RPMI7951 (cell line): ENCODE measurements at places on chromosomes 16 and 17. TPM values are rescaled to one million over a fixed set of nuclear protein-coding genes. Genes with fewer than 3 reads are reported as not detected.

GRCh38 chr17:73633736-73634135 lies 10.5 kb downstream of the SDK2 start:
- DNase-seq: no peak

- DNase-seq: no peak
Observed at GRCh38 chr17:57636274-57636673, 108.8 kb downstream of the CCDC182 start.

DNA sequence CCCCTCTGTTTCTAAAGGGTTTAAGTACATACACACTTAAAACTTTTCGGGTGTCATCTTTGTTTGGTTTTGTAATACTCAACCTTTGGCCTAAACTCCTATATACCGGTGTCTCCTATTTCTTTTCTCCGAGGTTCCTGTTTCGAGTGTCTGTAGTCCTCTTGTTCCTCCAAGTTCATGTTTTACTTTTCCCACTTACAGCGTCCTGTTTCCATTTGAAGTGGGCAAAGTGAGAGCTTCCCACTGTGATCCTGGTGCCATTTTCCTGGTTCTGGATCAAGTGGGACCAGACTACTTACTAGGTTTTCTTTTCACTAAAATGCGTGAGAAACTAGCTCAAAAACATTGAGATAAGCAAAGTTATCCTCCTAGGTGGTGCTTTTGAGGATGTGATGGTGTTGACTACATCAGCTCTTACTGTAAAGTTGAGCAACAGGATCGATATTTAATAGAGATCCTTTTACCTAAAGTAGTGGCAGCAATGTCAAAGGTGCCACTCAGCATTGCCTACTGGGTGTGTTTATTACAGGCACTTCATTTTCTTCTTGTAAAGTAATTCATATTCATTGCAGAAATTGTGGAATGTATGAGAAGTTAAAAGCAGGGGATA lies 1.3 kb downstream of the PSMD3 start:
- DNase-seq: no peak

The STH gene
- not detected in 2 replicates for total RNA-seq

- no peak for DNase-seq
Observed at GRCh38 chr17:82100502-82101298, 2.7 kb upstream of the FASN start.
